Activated CD4-positive, alpha-beta T cell treated with anti-CD3 and anti-CD28 coated beads for 24 hours (primary cell): ENCODE measurements at places on chromosomes 11 and 22.

- no peak for DNase-seq
These were observed 117.6 kb downstream of the MPPED1 start for GRCh38 chr22:43529461-43529860.

DNA sequence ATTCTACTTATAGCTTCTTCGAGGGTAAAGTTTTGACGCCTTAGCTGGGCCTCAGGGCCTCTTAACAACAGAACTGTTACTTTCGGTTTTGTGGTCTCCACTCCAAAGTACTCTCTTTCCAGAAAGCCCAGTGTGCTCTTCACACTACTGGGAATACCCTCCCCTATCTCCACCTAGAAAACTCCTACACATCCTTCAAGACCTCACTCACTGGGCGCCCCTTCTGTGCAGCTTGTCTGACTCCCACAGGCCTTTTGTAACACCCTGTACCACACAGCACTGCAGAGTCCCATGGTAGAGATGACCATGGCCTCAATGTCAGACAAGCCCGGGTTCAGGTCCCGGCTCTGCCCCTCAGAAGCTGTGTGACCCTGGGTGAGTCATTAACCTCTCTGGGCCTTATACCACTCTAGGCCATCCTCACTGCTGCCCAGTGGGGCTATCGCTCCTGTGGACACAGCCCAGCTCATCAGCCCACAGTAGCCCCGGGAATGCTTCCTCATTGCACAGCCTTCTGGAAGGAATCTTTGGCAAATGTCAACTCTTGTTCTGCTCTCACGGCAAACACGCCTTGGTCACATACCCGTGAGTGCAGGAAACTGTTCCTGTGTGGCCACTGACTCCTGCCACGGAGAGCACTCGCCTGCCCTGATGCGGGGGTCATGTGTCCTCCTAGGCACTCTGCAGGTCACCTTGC, 51.4 kb downstream of the SHISAL1 start:
- DNase-seq, result no peak

DNA sequence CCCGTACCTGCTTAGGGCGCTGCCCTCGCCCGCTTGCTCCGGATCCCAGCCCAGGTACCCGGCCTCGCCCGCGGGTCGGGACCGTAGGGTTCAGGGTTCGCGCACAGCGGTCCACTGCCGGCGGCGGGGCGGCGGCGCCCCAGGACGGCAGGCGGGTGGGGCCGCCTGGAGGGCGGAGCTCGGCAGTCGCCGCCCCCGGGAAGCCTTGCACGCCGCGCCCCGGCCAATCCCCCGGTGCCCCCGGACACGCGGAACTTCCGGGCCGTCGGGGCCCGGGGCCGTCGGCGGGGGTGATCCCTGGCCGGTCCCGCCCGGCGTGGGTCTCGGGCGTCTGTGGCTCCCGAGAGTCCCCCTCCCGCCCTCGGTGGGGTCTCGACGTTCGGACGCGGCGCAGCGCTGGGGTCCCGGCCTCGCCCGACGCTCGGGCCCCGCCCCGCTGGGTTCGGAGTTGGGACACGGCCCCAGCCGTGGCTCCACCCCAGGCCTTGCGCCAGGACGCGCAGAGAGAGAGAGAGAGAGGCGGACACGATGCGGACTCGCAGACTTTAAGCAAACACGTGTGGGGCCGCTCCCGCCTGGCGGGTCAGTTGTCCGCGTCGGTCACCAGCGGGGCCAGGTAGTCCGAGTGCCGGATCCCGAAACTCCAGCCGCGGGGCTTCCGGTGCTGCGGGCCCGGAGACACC, at the start of gene TYMP:
TSS of gene TYMP (minus strand) at position 116 of the 683 bp plus-strand sequence. CDS start 303 bp downstream, outside the sequence.
- DNase-seq, result peak; percentile 60

DNA sequence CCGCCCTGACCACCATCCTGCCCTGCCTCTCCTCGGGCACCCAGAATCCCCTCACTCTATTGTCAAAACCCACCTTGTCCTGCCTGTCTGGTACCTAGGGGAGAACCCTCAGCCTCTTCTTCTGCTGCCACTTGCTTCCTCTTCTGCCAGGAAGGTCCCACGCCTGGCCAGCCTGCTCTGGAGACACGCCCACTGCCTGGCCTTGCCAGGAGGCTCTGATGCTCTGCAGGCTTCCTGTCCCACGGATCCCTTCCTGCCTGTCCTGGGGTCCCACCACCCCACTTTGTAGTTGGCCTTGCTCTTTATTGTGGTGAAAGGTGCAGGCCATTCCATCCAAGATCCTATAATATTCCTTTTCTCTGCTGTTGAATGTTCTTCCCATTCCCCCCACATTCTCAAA, 63.4 kb downstream of the BMAL1 start:
- DNase-seq, result no peak

DNA sequence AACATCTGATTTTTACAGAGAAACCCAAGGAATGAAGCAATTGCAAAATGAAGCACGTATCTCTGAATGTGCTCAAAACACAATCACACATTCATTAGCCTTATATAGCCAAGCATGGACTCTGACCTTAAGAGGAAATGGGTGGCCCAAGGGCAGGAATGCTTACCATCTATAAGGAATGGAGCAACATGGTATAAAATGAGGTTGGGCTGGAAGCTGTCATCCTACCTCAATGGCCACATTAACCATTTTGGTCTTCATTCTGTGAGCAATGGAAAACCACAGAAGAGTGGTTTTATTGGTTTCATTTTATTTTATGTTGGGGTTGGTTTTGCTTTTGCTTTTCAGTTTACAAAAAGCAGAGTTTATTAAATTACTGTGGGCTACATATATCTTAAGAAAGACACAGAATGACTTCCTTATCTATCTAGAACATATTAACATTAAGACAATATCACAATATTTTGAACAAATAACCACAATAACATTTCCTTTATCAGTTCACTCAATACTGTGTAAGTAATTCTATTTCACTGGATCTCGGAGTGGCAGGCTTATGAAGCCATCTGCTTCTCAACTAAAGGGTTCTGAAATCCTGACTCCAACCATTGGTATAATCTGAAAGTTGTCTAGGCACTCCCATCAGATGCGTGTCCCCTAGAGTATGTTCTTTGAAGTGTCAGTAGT, 10.8 kb upstream of the MS4A13 start:
- DNase-seq, result no peak

GRCh38 chr22:44173154-44173553, 7.6 kb upstream of the PARVG start:
- no peak for DNase-seq

DNA sequence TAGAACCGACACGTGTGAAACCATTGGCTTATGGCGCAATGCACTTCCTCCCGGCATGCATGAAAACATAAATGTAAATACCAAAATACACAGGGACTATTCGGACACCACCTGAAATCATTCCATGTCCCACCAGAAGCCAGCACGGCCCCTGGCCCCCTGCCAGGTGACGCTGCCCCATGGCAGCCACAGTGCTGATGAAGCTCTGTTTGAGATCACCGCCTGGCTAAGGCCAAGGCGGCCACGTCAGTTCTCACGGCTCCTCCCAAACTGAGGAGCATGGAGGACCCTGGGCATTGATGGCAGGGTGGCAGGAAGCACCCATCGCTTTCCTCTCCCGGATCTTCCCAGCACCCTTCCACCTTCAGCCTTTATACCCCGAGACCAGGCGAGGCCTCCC, 89.5 kb downstream of the CDKN1C start:
- DNase-seq, result no peak

DNA sequence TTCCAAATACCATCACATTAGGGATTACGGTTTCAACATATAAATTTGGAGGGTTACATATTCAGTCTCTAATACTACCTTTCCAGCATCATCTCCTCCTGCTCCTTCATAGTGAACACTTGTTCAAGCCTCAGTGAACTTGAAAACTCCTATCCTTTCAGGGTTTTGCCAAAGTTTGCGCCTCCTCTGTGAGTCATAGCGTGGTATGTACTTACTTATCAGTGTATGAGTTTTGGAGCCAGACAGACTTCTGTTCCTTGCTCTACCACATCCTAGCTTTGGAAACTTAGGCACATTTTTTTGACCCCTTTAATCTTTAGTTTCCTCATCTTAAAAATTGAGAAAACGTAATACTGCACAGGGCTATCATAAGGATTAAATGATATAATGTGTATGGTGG, 160.1 kb upstream of the ZC3H12C start:
- no peak for DNase-seq

GRCh38 chr11:30023074-30023473, 6.2 kb upstream of the KCNA4 start:
- no peak for DNase-seq

DNA sequence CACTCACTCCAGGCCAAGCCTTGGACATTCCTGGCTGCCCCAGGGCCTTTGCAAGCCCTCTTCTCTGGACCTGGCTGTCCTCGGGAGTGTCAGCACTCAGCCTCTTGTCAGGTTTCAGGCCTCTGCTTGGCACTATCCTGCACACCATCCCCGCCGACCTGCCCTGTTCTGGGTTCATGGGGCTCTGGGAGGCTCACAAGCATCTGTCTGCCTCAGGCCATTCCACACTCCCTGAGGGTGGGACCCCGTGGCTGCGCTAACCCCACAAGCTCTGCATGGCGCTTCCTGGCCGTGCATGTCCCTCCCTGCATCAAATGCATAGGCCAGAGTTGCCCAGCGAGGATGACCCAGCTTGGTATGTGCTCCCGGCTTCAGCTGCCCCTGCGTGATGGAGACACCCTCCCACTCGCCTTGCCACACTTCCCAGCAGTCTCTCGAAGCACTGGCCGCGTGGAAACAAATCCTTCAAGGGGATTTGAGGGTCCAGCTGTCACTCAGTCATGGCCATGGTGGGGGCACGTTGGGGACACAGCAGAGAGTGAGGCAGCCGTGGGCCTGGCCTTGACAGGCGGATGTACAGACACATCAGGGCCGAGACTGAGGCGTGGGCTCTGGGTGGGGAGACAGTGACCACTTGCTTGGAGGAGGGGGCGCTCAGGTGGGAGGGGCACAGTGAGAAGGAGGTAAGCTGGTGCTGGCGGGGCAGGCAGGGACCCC, 87.3 kb downstream of the KCNQ1 start:
- DNase-seq, result no peak

DNA sequence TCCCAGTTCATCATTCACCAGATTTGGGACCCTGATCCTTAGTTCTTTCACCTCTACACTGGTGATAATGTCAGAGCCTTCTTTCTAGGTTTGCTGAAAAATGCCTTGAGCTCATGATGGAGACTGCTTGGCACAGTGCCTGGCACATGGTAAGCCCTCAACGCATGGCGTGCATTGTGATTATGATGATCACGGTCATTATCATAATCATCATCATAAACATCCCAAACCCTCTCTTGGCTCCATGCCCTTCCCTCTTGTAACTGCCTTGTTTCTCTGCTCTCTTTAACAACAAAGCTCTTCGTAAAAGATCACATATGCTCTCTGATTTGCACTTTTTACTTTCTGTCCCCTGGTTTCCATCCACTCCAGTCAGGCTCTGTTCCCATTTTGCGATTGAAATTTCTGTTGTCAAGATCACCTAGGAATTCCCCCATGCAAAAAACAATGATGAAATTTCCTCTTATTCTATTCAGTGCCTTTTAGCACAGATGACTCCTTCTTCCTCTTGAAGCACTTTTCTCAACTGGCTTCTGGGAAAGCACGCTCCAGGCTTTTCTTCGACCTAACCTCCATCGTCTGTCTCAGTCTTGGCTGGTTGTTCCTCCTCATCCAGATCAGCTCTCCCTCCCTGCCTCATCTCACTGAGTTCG, 479.1 kb downstream of the OPCML start:
- DNase-seq, result no peak

DNA sequence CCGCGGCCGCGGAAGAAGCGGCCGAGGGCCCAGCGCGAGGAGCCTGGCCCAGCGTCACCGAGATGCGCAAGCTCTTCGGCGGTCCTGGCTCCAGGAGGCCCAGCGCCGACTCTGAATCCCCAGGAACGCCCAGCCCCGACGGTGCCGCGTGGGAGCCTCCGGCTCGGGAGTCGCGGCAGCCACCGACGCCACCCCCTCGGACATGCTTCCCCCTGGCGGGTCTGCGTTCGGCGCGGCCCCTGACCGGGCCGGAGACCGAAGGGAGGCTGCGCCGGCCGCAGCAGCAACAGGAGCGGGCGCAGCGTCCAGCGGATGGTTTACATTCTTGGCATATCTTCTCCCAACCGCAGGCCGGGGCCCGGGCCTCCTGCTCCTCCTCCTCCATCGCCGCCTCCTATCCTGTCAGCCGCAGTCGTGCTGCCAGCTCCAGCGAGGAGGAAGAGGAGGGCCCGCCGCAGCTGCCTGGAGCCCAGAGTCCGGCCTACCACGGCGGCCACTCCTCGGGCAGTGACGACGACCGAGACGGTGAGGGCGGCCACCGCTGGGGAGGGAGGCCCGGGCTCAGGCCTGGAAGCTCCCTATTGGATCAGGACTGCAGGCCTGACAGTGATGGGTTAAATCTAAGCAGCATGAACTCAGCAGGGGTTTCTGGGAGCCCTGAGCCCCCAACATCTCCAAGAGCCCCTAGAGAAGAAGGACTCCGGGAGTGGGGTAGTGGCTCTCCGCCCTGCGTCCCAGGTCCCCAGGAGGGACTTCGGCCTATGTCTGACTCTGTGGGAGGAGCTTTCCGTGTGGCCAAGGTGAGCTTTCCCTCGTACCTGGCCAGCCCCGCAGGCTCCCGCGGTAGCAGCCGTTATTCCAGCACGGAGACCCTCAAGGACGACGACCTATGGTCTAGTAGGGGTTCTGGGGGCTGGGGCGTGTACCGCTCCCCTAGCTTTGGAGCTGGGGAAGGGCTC, 1.2 kb downstream of the ARHGEF17 start:
- DNase-seq, result no peak
